ENCODE measurements at places on chromosomes 16 and 17.

GRCh38 chr16:82773018-82773417 is 146.2 kb downstream of the CDH13 start:
- no peak for ATAC-seq

- ATAC-seq: no peak
Measured at GRCh38 chr16:81466356-81466980, 21.9 kb downstream of the CMIP start.

DNA sequence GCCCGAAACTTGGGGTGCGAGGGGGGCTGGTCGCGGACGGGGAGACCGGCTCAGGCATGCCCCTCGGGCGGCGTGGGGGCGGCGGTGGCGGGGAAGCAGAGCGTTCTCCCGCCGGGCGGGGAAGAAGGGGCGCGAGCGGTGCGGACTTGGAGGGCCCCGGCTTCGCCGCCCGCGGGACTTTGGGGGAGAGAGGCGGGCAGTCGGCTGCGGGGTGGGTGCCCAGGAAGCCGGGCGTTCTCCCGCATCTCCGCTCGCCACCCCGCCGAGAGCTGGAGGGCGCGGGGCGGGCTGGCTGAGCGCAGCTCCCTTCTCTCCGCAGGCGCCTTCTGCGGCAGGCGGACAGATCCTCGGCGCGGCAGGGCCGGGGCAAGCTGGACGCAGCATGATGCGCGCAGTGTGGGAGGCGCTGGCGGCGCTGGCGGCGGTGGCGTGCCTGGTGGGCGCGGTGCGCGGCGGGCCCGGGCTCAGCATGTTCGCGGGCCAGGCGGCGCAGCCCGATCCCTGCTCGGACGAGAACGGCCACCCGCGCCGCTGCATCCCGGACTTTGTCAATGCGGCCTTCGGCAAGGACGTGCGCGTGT is 772 bp downstream of the NTN1 start:
- ATAC-seq: peak; percentile 29

DNA sequence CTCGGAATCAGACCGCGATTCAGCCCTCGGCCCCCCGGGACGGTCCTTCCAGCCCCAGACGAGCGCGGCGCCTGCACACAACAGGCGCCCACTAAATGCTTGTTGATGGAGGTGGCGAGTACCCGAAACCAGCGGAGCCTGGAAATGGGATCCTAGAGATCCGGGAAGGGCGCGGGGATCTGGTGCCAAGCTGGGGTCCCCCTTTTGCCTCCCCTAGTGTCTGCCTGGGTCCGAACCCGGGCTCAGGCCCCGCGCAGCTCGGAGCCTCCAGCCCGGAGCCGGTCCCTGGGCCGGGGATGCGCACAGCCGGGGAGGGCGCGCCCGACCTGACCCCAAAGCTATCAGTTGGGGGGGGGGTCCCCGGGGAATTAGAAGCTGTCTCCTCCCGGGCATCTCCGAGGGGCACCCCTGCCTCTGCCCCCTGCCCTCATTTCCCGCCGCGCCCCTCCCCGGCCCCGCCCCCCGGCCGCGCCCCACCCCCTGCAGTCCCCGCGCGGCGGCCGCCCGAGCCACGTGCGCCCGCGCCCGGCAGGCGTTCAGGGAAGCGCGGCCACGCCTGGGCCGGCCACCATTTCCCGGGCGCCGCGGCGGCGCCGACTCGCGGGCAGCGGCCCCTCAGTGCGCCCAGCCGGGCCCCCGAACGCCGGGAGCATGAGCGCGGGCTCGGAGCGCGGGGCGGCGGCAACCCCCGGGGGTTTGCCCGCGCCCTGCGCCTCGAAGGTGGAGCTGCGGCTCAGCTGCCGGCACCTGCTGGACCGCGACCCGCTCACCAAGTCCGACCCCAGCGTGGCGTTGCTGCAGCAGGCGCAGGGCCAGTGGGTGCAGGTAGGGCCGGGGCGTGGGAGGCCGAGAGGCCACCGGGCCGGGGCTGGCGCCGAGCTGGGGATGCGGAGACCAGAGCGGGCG is at the start of gene CPNE7:
Gene CPNE7, plus strand, starts transcription at position 512 of the 906 bp plus-strand sequence. Its CDS starts 140 bp downstream, at position 652.
- no peak for ATAC-seq

DNA sequence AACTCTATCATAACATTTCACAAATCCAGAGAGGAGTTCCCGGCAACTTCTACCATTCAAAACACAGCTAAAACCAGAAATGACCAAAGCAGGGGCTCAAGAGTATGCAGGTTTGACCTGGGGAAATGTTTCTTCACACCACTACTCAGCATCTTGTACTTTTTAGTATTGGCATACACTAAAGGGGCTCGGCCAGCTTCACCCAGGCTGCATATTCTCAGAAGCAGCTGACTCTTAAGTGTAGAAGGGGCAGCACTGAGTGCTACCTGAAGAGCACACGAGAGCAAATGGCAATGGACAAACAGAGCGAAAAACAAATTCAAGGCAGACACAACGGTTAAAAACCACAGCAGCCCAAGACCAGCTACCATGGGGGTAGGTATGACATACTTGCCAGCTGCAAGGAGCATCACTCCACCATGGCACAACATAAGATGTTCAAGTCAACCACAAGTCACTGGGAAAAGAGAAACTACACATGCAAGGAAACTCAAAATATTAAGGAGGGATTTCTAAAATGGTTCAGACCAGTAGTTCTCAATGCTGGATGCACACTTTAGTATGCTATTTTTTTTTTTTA is 34.4 kb downstream of the N4BP1 start:
- ATAC-seq: no peak

DNA sequence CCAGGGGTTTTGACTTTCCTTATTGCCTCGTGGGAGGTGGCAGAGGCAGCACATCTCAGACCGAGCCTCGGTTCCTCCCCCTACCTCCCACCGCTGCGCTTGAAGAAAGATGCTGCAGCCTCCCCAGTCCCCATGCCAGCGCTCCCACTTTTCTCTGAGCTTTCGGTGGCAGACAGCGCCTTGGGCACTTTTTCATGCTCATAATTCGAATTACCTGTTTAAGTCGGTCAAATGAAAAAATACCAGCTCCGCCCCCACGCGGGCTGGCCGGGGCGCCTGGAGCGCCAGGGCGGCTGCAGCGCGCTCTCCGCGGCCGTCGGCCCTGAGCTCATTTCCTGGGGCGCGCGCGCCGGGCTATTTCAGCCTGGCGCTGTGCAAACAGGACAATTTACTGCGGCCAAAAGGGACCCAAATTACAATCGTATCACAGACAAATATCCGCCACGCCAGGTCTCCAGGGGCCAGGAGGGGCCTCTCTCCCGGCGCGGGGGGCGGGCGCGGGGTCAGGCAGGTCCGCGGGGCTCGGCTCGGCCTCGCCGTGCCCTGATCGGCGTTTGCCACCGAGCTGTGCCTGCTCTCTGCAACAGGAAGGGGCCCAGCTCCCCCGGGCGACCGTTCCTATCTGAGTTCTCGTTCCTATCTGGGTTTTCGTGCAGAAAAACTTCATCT is 45.0 kb downstream of the SOST start:
- ATAC-seq: peak; percentile 92

DNA sequence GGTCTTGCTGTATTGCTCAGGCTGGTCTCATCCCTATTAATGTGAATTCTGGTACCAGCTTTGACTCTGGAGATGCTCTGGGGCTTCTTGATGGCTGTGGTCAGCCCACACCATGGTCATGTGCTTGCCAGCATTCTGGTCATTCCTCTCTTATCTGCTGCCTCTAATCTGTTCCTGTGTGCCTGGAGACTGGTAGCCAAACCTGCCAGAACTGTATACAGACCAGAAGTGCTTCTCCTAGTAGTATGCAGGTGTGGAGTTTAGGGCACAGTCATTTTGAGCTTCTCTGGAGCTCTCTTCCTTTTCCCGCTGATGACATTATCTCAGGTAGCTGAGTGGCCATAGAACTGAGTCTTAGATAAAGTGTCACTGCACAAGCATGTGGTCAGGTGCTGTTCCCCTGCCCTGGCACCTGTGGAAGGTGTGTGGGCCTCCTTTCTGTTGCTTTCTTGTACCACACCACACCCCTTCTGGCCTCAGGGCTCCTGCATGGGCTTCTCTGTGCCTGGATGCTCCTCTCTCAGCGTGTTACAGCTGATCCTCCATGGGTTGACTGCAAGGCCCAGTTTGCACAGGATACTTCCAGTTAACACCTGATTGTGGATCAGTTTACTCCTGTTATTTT is 162.7 kb downstream of the SPECC1 start:
- ATAC-seq: peak; percentile 43

DNA sequence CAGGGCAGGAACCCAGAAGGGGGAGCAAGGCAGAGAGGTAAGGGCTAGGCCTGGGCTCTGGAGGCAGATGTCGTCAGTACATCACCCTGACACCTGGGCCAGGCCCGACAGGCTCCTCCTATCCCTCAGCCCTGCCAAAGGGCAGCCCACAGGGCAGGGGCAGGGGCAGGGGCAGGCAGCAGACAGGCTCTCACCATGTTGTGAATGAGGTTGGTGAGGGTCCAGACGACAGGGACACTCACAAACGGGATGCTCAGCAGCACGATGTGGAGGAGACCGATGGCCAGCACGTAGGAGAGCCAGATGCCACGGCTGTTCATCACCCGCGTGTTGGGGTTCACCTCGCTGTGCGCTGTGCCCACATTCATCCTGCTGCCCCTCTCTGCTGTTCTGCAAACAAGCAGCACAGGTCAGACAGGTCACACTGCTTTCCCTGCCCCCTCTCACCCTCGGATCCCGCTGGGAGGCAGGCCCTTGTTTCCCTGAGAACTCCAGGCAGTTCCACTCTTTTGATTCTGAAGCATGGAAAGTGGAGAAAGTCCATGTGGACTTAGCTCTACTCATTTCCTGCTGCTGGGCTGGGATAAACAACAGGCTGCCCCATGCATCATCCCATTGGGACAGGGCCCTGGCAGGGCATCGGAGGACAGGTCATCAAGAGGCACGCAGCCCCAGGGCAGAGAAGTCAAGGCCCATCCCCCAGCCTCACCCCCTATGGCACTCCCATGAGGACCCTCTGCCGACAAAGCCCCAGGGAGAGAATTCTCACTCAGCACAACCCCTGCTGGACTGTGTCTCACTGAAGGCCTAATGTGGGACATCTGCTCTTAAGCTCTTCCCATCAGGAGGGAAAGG is 3.3 kb downstream of the ORMDL3 start:
- ATAC-seq: no peak

Measured in SK-N-SH treated with all-trans-retinoic acid at 6 μM for 48 hours (cell line).